Right cardiac atrium (tissue), 5 donors: ENCODE measurements at places on chromosomes 5 and 9. TPM values are rescaled to one million over a fixed set of nuclear protein-coding genes. Genes with fewer than 3 reads are reported as not detected.

The PCDHA9 gene
- not detected for polyA plus RNA-seq

The THG1L gene
- 5.4 TPM for polyA plus RNA-seq

The ARHGEF39 gene
- 0.52 TPM for polyA plus RNA-seq

The ZER1 gene
- polyA plus RNA-seq = 34.7 TPM

The PTPN3 gene
- polyA plus RNA-seq = 2.8 TPM

The CARTPT gene
- polyA plus RNA-seq = 0.29 TPM

The PHF2 gene
- 28.3 TPM for polyA plus RNA-seq

The DPP7 gene
- polyA plus RNA-seq = 252 TPM

The ZNF189 gene
- polyA plus RNA-seq = 17.9 TPM

The OTP gene
- not detected for polyA plus RNA-seq
